ENCODE measurements at places on chromosomes 13 and 19. TPM values are rescaled to one million over a fixed set of nuclear protein-coding genes. Genes with fewer than 3 reads are reported as not detected.

DNA sequence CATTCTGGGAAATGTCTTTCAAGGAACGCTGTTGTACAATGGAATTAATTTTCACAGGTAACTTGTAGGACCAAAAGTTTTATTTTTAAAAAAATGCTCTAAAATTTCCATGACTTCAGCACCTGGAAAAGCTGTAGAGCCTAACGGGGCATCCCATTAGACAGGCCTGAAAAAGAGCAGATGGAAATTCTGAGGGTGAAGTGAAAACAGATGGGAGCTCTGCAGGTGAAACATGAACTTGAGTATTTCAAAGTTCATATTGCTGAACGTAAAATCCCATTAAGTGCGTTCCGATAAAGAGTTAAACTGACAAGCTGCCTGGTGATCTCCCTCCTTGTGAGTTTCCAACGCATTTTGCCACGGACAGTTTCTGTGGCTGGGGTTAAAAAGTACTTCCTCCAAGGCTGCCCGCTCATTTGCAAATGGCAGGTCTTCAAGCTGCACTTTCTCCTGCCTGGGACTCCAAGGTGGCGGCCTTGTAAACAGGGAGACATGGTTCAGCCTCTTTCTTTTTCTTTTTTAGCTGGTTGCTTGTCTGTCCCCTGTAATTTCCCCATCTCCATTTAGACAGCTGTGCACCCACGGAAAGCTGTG, 450.4 kb downstream of the FGF9 start:
- no peak overlapping the region for H3K27ac ChIP-seq
- H3K4me1 ChIP-seq: no peaks in the 10 kb centered on the region
- H3K36me3 ChIP-seq: no peaks in the 10 kb centered on the region
- no peak overlapping the region for H3K4me3 ChIP-seq
- no peaks in the 10 kb centered on the region for H3K27me3 ChIP-seq

DNA sequence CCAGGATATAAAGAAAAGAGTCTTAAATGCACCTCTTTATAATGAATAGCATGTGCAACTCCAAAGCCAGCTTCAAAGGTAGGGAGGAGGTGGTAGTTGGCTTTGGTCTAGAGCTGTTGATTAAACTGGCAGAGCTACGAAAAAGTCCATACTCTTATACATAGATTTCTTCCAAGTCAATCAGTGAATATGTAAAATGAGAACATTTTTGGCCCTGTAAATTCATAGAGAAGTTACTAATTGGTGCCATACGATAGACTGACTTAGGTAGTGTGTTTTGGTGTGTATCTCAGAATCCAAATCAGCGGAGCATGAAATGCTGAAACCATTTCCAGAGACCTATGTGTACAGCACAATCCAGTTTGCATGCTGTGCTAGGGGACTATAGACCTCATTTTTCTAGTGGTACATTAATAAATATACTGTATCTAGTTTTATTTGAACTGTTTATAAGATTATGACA, 17.1 kb upstream of the DPY19L3 start:
- peaks cover 12% of the 10 kb centered on the region for H3K4me1 ChIP-seq
- DNase-seq: no peak
- H3K27ac ChIP-seq: peak overlapping the region; percentile 56
- H3K27me3 ChIP-seq: no peaks in the 10 kb centered on the region
- no peaks in the 10 kb centered on the region for H3K36me3 ChIP-seq
- no peak overlapping the region for H3K4me3 ChIP-seq

DNA sequence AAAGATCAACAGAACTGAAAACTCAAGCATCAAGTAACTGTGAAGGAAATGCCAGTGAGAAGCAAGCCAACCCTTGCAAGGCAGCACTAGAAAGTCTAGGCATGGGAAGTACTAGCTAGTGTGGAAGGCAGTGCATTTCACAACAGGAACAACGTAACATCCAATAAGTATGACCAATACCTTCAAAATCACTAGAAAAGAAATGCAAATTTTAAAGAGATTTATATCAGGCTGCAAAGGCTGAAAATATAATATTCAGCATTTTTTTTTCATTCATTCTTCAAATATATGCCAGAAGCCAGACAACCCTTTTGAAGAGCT, 121.9 kb downstream of the DLEU7 start:
- H3K27me3 ChIP-seq: no peaks in the 10 kb centered on the region
- no peaks in the 10 kb centered on the region for H3K4me1 ChIP-seq
- DNase-seq: no peak
- H3K4me3 ChIP-seq: no peak overlapping the region
- H3K36me3 ChIP-seq: no peaks in the 10 kb centered on the region
- no peak overlapping the region for H3K27ac ChIP-seq

DNA sequence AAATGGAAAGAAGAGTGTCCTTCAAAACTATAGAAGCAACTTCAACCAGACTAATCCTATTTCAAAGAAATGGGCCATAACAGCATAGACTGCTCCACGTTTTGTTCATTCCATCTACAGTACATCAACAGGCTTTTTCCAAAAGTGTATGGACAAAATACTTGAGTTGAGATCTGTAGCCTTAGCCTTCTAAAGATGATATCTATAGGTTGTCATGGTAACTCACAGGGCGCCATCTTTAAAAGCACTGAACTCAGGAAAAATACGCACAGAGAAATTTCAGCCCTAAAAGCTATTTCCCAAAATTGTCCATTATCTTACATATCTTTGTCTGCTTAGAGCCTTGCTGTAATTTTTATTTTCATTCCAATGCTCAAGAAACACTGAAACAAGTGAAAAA, 439.4 kb upstream of the NBEA start:
- H3K36me3 ChIP-seq: no peaks in the 10 kb centered on the region
- H3K27me3 ChIP-seq: no peaks in the 10 kb centered on the region
- no peak for DNase-seq
- peaks cover 3% of the 10 kb centered on the region for H3K4me1 ChIP-seq
- H3K4me3 ChIP-seq: no peak overlapping the region

DNA sequence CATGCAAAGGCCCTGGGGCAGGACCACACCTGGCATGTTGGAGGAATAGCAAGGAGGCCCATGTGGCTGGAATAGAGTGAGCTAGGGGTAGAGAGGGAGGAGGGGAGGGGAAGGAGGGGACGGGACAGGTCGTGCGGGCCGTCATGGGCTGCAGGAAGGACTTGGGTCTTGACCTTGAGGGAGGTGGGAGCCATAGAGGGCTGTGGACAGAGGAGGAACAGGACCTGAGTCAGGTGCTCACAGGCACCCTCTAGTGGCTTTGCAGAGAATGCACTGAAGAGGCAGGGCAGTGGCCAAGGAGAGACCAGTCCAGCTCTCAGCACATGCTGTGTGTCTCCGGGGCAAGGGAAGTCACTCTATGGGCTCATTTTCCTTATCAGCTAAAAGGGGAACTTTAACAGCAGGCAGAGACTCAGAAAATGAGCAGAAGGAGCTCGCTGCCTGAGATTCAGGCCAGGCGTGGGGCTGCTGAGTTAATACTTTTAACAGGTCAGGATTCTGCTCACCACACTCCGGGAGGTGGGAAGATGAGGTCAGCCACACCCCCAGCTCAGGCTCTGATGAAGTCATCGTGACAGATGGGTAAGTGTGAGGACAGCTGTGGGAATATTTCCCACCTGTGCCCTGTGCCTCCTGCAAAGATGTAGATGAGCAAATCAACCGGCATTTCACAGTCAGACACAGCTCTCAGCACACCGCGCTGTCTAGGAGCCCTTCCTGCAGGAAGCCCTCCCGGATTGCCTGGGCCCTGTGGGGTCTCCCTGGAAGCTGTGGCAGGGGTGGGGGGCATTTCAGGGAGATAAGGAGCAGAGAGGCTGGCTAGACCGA, 6.0 kb upstream of the TNFAIP8L1 start:
- DNase-seq: peak; percentile 79
- H3K36me3 ChIP-seq: no peaks in the 10 kb centered on the region
- no peak overlapping the region for H3K4me3 ChIP-seq
- no peak overlapping the region for H3K27ac ChIP-seq

Gene LMO7
- 11.1 TPM for total RNA-seq

DNA sequence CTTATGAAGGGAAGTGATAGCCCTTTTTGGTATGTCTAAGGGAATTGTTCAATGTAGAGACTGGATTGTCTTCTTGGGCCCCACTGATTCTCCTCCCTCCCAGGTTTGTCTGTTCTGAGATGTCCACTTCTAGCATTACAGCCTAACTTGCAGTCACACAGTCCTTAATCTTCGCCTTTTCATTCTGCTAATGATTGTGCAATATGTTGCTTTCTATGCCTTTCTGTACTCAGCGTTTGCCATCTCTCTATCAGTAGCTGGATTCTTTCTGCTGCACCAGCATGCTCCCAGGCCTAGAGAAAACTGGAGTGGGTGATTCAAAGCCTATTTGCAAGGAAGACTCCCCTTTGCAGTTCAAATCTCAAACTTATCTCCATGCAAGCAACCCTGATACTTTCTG, 307.5 kb upstream of the DACH1 start:
- no peaks in the 10 kb centered on the region for H3K27me3 ChIP-seq
- H3K36me3 ChIP-seq: no peaks in the 10 kb centered on the region
- no peaks in the 10 kb centered on the region for H3K4me1 ChIP-seq
- DNase-seq: no peak
- H3K4me3 ChIP-seq: no peak overlapping the region

Gene CD33
- 7.1 TPM for total RNA-seq

DNA sequence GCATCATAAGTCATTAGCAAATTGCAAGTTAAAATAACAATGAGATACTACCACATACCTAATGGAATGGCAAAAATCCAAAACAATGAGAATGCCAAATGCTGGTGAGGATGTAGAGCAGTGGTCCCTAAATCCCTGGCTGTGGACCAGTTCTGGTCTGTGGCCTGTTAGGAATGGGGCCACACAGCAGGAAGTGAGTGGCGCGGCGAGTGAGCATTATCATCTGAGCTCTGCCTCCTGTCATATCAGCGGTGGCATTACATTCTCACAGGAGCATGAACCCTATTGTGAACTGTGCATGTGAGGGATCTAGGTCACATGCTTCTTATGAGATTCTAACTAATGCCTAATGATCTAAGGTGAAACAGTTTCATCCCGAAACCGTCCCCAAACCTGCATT, 1694.4 kb downstream of the EFNB2 start:
- H3K4me3 ChIP-seq: no peak overlapping the region
- H3K4me1 ChIP-seq: no peaks in the 10 kb centered on the region
- no peak for DNase-seq
- H3K27me3 ChIP-seq: no peaks in the 10 kb centered on the region
- H3K27ac ChIP-seq: no peak overlapping the region
- no peaks in the 10 kb centered on the region for H3K36me3 ChIP-seq

- no peaks in the 10 kb centered on the region for H3K27me3 ChIP-seq
- no peaks in the 10 kb centered on the region for H3K4me1 ChIP-seq
- no peak for DNase-seq
- H3K4me3 ChIP-seq: no peak overlapping the region
- H3K27ac ChIP-seq: no peak overlapping the region
Measured at GRCh38 chr13:102968572-102969228, 97.5 kb downstream of the SLC10A2 start.
